ENCODE measurements at places on chromosomes 7 and 10.

- no peak for DNase-seq
Measured at GRCh38 chr10:35459449-35459847, 123.1 kb downstream of the CCNY start.

DNA sequence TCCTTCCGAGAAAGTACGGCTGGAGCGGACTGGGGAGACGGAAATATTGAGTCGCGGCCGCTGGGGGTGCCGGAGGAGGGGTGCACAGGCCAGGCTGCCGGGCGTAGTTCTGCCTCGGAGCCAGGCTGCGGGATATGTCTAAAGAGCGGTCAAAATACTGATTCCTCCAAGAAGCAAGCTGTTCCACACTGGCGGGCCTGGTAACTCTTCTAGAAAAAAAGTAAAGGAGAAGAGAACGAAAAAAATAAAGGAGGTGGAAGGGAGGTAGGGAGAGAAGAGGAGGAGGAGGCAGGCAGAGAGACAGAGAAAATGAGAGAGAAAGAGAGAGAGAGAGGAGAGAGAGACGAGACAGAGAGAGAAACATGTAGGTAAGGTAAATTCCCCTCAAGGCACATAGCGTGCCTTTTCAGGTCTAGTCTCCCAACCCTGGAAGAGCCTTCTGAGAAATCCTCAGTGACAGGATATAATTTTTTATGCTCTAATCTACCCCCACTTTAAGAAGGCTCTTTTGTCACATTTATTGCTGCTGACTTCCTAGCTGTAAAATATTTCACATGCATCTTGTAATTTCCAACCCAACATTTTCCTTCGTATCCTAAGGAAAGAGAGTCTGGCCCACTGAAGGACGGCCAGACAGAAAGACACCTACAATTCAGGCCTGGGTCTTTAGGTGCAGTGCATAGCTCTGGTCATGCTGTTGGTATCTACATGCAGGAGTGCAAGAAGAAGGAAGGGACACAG is 5.7 kb downstream of the DLX5 start:
- DNase-seq: no peak

GRCh38 chr7:100546129-100546925 is 7.3 kb downstream of the AGFG2 start:
- no peak for DNase-seq

DNA sequence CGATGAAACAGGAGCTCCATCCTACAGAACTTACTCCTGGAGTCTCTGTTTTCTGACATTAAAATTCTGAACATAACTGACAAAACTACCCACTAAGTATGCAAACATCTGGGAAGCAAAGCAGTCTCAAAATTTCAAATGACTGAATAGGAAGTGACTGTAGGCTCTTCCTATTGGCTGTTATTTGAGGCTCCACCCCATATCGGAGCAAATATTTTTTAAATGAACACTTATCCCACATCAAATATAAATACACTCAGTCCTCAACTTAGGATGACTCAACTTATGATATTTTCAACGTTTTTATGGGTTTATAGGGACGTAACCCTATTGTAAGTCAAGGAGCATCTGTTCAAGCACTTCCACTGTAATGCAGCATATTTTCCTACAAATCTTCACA is 8.8 kb downstream of the HSPA12A start:
- peak; percentile 74 for DNase-seq

Data from fibroblast of skin of abdomen (primary cell).